ENCODE measurements at places on chromosomes 4 and X.

DNA sequence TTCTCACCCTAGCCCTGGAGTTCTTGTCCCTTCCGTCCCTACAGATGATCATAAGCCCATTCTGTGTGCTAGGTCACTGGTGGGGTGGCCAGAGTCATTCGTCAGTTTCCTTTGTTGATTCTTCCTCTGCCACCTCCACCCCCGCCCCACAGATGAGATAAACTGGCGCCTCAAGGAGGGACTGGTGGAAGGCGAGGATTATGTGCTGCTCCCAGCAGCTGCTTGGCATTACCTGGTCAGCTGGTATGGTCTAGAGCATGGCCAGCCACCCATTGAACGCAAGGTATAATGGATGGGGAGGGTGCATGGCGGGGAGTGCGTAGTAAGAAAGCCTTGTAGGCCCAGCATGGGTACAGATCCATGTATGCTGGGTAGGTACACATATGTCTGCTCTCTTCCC lies 6.4 kb downstream of the USP11 start:
- no peak for DNase-seq

- DNase-seq = no peak
These were observed 349.1 kb downstream of the NR3C2 start for GRCh38 chr4:148093065-148093464.

DNA sequence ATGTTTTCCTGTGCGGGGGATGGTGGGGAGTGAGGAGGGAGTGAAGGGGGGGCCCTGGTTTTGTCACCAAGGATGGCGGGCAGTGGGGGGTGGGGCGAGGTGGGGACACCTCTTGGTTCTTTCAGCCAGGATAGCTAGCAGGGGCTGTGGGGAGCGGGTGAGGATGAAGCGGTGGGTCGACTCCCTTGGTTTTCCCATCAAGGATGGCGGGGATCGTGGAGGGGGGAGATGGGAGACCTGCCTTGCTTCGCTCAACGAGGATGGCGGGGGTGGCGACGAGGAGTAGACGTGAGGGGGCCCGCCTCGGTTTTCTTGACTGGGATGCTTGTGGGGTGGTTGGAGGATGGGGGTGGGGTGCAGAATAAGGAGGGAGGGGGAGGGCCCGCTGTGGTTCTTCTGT lies 643 bp downstream of the FHL1 start:
- DNase-seq = no peak

DNA sequence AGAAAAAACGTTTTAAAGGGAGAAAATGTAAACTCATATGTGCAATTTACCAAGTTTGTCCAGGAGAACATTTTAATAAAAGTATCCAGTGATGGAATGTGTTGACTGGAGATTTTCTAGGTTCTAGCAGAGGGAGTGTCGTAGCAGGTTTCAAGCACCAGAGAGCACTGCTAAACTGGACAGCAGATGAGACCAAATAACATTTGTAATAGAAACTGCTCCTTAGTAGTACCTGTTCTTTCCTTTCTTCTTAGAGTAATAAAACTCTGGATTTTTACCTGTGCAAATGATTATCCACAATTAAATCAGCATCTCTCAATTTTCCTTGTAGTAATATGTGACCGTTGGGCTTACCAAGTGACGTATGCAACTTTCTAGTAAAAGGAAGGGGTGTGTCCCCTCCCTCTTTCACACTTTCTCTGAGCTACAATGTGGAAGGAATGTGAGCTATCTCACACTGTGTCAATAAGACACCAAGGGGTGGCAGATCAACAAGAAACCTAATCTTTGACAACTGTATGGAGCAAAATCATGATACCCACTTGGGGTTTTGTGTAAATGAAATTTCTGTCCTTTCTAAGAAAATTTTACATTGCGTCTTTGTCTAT lies 9.5 kb downstream of the HPGDS start:
- DNase-seq = no peak

DNA sequence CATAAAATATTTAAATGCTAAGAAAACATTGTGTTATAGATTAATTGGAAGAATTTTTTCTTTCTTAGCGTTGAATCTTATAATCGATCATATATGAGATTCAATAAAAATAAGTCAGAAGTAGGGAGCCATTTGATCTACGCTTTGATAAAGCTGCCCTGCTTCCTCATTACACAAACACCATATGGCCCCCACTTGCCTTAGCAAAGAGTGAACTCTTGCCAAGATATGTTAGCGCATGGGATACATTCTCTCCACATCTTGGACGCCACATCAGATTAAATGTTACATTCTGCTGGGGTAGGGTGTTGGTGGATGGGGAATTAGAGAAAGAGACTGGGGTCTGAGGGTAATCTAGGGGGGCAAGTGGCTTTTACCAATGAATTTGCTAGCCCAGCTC lies 207.7 kb upstream of the MID1 start:
- no peak for DNase-seq

DNA sequence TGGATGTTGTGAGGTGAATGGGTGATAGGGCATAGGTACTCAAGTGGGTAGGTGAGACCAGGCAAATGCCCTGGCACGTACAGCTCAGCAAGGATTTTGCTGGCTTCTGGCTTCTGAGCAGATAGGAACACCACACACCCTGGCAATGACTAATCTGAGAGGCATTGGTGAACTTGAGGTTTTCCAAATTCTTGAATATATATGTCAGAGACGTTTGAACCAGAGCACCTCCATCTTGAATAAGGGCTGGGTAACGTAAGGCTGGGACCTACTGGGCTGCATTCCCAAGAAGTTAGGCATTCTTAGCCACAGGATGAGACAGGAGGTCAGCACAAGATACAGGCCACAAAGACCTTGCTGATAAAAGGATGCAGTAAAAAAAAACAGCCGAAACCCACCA lies 204.5 kb downstream of the NLGN4X start:
- no peak for DNase-seq

DNA sequence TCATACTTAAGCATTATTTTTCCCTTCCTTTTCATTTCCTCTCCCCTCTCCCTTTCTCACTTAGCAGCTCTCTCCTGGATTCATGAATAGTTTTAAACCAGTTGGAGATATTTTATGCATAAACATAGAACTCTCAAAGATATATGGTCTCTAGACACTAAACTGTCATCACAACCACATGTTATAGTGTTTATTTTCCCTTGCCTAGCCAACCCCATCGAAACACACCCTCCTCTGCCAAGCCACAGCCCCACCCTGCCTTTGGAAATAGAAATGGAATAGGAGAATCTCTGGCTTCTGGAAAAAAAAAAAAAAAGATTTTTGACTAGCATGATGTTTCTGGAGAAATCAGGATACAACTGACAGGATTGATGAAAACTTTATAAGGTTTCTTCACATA lies 64.8 kb upstream of the RBPJ start:
- no peak for DNase-seq

DNA sequence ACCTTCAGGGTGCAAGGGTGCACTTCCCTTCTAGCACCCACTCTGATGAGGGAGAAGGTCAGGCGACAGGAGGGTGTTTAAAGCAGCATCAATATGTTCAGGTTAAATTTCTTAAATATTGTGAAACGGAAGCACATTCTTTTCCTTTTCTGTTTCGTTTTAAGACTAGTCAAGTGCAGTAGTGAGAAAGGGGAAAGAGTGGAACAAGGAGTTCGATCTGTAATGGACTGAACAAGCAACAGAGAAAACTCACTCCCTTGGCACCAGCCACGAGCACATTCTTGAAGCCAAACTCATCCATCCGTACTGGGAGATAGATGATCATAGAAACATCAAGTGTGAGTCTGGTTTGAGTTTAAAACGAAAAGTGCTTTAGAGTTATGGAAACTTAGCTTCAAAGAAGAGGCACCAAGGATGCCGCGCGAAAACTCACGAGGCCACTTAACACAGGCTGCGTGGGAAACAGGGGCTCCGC lies 815 bp downstream of the FAM53A start:
- DNase-seq = peak; percentile 79

DNA sequence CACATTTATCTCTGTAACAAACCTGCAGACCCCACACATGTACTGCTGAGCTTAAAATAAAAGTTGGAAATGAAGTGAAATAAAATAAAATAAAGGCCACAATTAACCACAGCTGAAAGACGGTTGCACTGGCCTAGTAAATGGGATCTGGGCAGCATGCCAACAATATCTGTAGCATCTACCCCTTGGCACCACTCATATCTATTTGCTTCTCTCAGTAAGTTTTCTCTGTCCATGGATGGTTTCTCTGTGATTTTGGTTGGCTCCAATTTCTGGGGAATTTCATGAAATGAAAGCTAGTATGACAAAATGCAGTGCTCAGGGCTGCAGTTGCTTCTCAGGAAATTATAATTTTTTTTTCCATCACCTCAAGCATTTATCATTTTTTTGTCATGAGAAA lies 172.0 kb upstream of the IL15 start:
- no peak for DNase-seq

DNA sequence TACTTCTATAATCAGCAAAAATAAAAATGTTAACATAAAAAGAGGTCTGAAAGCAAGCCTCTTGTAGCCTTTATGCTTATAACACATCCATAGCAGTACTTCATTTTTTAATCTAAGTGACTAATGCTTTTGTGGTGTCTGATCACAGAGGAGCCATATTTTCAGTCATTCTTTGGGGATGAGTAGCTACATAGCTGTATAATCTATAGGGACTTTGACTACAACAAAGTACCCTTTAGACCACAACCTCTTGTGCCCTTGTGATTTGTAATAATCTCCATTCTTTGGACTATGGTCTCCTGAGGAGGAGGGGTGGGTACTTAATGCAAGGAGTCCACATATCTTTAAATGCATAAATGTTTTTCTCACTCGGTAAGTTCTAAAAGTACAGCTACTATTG lies 9.6 kb downstream of the DRP2 start:
- DNase-seq = peak; percentile 6

GRCh38 chr4:57136281-57136680 lies 26.1 kb upstream of the IGFBP7 start:
- DNase-seq = peak; percentile 45

DNA sequence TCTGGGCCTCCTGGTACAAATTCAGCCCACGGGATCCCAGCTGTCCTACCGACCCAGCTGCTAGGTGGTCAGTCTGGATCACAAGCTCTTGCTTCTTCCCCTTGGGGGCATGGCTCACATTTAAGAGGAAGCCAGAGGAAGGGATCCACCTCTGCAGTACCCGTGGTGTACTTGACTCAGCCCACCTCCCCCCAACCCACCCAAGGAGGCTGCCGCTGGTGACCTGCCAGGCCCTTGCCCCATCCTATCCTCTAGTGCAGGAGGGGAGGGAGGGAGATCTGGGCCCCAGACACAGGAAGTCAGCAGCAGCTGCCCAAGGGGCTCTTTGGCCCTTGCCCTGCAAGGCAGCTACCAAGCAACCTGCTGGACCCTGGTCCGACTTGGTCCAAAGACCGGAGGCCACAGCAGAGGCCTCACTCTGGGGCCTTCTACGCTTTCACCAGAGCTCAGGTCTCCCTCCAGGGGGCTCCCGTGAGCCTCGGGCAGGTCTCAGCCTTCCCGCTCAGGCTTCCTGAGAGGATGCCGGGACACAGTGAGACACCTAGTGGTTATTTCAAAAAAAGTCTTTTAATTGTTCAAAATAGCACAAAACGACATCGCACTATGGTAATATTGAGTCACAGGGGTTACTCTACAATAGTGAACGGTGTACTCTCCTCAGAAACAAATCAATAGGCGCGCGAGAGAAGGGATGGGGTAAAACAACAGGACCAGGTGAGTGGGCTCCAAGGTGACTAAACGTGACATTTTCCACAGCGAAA lies 2.7 kb upstream of the RENBP start:
- peak; percentile 29 for DNase-seq

DNA sequence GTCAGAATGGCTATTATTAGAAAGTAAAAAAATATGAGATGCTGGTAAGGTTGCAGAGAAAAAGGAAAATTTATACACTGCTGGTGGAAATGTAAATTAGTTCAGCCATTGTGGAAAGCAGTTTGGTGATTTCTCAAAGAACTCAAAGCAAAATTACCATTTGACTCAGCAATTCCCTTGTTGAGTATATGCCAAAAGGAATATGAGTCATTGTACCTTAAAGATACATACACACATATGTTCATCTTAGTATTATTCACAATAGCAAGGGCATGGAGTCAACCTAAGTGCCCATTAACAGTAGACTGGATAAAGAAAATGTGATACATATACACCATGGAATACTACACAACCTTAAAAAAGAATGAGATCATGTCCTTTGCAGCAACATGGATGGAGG lies 148.2 kb downstream of the COMMD8 start:
- no peak for DNase-seq

DNA sequence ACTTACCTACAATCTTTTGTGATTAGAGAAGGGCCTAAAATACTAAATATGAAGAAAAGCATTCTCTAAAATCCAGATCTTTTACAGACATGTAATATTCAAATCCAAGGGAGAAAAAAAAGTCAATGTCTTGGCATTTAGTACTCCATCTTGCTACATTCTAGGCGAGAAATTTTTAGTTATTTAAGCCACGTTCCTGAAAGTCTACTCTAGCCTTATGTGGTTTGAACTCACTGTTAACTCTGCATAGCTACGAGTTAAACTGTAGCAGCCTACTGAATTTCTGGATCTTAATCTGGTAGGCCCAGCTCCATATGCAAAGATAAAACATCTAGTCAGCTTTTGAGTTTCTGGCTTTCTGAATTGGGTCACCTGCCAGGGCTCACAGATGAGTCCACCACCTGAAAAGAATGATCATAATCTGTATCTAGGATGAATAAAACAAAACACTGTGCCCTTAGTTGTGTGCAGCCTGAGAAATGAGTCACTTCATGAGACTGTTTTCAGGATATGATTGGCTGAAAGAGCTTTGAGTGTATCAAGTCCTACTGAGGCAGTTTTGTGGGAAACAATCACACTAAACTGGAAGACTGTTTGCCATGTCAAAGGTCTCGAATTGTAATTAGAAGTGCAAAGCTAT lies 3.2 kb upstream of the NEK1 start:
- DNase-seq = peak; percentile 48

DNA sequence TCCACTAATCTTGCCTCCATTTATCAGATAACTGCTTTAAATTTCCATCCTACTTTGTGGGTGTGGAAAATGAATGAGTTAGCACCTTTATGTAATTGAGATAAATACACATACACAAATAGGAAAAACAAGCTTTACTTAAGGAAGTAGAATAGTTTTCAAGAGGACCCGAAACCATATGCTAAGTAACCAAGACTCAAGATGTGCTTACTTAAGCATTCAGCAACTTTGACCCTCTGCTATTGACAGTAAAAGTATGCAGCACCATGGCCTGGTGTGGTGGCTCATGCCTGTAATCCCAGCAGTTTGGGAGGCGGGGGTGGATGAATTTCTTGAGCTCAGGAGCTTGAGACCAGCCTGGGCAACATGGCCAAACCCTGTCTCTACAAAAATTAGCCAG lies 29.9 kb downstream of the RNF175 start:
- DNase-seq = no peak

GRCh38 chr4:165343353-165344191 lies 16.1 kb downstream of the MSMO1 start:
- no peak for DNase-seq

GRCh38 chrX:55026143-55026542 lies 4.6 kb downstream of the ALAS2 start:
- DNase-seq = no peak

- no peak for DNase-seq
These were observed 2385.0 kb upstream of the TENM3 start for GRCh38 chr4:179858221-179858620.

- no peak for DNase-seq
These were observed 56.2 kb upstream of the PJA1 start for GRCh38 chrX:69221239-69222102.

- peak; percentile 31 for DNase-seq
These were observed 162.1 kb downstream of the CBR4 start for GRCh38 chr4:168847771-168848502.

GRCh38 chrX:50180073-50180940 lies 20.5 kb downstream of the AKAP4 start:
- DNase-seq = no peak

GRCh38 chrX:34426334-34426733 lies 230.8 kb downstream of the TMEM47 start:
- DNase-seq = no peak

GRCh38 chr4:175412746-175413145 lies 399.3 kb downstream of the GPM6A start:
- peak; percentile 48 for DNase-seq
